GM12864 (cell line): ENCODE measurements at places on chromosomes 4 and X.

DNA sequence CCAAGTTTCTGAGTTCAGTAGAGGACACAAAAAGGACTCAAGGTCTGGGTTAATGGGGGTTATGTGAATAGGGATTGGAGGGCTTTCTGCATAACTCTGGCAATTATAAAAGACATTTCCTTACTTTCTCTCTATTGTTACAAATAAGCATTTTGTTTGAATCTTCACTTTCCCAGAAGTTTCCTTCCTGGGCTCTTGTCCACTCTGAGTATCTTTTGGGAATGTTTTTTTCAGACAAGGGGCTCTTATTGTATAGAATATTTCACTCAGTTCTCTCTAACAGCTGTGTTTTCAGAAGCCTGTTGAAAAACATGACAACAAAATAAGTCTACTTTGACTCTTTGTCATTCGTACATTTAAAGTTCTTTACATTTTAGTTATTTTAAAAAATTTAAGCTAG, 57.6 kb upstream of the MAP9 start:
- DNase-seq, result no peak

- no peak for DNase-seq
Measured at GRCh38 chrX:19760841-19761512, 126.4 kb downstream of the SH3KBP1 start.

GRCh38 chr4:109248322-109248900, 54.0 kb downstream of the COL25A1 start:
- DNase-seq, result no peak

DNA sequence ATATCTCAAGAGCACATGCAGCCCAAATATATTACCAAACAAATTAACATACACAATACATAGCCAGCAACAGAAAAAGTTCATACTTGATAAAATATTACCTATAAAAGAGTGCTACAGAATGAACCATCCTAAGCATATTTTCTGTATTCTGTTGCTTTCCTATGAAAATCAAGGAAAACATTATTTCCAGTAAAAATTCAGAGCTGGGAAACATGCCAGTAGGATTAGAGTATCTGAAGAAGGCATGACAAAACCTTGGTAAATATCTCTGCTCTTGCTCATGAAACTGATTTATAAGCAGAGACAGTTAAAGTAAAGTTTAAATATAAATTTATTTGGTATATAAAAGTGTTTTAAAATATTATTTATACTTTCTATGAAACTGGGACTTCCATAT, 599.7 kb downstream of the ARAP2 start:
- DNase-seq, result no peak

- no peak for DNase-seq
Measured at GRCh38 chr4:40046311-40046980, 10.2 kb upstream of the N4BP2 start.

DNA sequence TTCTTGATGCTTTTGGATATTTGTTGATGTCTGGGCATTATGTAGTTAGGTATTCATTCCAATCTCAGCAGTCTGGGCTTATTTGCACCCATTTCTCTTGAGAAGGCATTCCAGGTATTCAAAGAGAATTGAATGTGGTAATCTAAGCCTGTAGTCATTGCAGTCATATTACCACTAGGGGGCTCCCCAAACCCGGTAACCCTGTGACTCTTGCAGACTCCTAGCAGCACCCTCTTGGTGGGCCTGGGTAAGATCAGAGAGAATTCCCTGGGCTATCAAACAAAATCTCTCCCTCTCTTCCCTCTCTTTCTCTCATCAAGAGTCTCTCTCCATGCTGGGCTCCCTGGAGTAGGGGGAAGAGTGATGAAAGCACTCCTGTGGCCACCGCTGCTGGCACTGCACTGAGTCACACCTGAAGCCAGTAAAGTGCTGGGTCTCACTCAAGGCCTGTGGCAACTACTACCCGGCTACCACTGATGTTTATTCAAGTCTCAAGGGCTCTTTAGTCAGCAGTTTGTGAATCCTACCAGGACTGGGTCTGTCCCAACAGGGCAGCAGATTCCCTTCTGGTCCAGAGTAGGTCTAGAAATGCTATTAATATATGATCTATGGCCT, 187.7 kb upstream of the NUDT10 start:
- DNase-seq, result no peak

GRCh38 chrX:72105436-72105835, 26.3 kb downstream of the RTL5 start:
- DNase-seq, result peak; percentile 70

DNA sequence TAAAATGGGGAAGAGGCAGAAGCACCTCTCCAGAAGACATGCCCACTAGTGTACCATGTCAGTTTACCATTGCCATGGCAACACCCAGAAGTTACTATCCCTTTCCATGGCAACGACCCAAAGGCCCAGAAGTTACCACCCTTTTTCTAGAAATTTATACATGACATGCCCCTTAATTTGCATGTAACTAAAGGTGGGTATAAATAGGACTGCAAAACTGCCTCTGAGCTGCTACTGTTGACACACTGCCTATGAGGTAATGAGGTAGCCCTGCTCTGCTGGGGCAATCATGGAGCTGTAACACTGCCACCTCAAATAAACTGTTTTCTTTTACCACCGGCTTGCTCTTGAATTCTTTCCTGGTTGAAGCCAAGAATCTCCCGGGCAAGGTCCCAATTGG, 13.9 kb upstream of the BEX4 start:
- DNase-seq, result no peak

GRCh38 chr4:76003620-76004019, 3.7 kb downstream of the CXCL9 start:
- DNase-seq, result no peak

DNA sequence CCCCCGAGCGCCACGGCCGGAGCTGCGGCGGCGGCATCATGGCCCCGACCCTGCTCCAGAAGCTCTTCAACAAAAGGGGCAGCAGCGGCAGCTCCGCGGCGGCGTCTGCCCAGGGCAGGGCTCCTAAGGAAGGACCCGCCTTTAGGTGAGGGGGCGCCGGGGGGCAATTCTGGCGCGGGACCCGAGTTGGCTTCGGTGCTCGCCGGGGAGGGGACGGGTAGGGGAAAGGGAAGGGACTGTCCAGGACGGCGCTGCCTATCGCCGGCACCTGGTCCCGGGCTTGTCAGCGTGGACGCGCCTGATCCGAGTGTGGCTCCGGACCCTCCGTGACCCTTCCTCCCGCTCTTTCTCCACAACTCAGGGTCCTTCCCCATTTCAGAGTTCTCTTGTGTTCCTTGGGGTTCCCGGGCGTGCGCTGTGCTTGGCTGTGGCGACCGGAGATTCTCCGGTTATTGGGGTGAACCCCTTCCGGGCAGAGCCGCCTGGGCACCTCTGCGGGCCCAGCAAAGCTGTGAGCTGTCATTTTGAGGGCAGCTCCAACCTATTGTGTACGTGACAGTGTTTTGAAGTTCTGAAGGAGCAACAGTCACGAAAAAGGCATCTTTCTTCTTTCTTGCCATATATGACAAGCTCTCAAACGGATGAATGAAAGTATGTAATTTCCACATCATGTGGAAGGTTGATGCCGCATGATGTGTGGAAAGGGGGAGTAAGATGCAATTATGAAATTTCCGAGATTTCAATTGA, 522 bp downstream of the FNIP2 start:
- DNase-seq, result no peak
